CD4-positive, alpha-beta T cell treated with Interleukin-15 for 1 hour (primary cell): ENCODE measurements at places on chromosomes 3 and 15.

DNA sequence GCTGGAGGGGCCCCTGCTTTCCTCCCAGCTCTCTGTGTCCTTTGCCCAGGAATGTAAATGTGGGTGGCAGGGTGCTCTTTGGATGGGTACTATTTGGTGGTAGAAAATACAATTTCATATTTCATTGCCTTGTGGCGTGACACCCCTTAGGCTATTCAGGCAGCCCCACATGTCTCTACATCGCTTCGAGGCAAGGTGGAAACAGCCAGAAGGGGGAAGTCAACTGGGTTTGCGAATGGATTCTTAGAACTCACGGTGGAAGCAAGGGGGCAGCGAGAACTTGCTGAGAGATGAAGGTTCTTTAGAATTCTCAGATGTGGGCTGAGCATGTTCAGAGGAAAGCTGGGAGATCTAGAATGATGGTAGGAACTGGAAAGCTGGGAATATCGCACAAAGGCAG lies 25.3 kb downstream of the PLA2G4D start:
- no peak for DNase-seq

GRCh38 chr15:101618076-101618475 lies 34.1 kb downstream of the TM2D3 start:
- DNase-seq: no peak

GRCh38 chr3:160092760-160093159 lies 104.1 kb downstream of the IL12A start:
- no peak for DNase-seq

DNA sequence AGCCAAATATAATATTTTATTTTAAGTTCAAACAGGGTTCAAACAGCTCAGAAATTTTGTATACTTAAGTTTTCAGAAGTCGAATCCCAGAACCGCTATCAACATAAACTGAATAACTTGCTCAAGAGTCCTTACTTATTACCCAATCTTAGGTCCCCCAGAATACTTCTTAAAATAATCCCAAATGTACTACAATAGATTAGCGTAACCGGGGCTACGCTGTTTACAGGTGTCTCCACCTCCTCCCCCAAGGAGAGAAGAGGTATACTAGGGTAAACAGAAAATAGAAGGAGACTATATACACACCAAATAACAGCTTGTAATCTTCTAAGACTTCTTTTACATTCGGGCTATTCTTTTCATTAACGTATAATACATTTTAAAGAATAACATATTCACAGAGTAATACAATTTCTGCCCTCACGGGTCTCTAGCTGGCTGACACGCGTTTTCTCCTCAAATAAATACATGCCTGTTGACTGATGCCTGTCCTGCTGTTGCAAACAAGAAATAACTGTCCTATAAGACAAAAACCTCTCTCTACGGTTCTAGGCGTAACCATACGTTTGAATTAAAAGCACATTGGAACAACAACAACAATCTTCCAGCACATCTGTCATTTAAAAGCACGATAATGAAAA lies 1.3 kb downstream of the DENND4A start:
- DNase-seq: no peak

GRCh38 chr15:88274553-88275460 lies 18.3 kb upstream of the NTRK3 start:
- DNase-seq: no peak

DNA sequence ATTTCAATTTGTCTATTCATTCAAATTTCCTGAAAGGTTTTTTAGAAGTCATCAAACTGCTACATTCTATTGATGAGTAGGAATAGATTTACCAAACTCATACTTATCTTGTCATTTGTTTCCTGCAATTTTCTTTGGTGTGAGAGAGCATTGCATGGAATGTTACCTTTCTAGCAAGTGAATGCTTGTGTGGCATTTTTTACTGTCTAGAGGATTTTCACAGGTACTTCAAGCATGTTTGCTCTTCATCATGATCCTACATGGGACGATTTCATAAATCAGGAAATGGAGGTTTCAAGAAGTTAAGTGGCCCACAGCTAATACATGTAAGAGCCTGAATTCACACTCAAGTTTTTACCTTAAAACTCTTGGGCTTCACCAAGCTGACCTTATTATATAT lies 26.1 kb downstream of the TGFBR2 start:
- no peak for DNase-seq

- DNase-seq: no peak
Observed at GRCh38 chr3:169627789-169628188, 35.7 kb downstream of the MECOM start.

GRCh38 chr3:194387926-194388418 lies 11.1 kb downstream of the GP5 start:
- no peak for DNase-seq
